NCI-H774 (cell line): ENCODE measurements at places on chromosomes 1 and 21.

DNA sequence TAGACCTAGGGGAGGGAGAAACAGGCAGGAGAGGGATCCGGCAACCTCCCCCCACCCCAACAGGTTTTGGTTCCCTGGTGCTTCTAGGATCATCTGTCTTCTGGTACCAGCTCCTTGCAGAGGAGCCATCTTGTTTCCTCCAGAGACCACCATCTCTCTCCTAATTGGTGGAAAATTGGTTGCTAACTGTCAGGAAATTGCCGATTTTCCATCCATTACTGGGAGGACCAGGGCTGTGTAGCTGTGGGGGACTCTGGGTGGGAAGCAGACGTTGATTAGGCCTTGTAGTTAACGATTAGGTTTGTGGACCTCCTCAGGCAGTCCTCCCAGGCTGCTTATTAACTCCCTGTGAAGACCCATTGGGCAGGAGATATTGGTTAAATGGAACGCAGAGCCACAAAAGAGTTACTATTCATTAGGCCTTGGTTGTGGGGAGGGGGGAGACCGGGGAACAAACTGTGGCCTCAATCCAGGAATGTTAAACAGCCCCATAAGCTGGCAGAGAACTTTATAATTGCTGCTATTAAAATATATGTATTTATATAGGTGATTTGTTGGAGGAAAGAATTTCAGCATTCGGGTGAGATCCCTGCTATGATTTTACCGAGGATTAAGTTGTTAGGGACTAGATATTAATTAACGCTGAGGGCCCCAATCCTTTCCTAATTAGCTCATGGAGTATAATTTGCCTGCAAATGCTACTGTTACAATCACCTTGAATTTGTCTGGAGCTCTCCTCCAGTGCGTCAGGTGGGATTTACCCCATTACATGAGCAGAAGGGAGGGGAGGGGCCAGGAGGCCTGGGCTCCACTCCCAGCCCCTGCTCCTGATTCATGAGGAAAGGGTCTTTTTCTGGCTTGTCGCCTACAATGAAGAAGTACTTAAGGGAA is 61.2 kb upstream of the TRABD2B start:
- DNase-seq: no peak

- no peak for DNase-seq
Measured at GRCh38 chr1:94092210-94092613, 28.7 kb downstream of the ABCA4 start.

GRCh38 chr1:110488161-110488560 is 30.8 kb downstream of the KCNA10 start:
- no peak for DNase-seq

DNA sequence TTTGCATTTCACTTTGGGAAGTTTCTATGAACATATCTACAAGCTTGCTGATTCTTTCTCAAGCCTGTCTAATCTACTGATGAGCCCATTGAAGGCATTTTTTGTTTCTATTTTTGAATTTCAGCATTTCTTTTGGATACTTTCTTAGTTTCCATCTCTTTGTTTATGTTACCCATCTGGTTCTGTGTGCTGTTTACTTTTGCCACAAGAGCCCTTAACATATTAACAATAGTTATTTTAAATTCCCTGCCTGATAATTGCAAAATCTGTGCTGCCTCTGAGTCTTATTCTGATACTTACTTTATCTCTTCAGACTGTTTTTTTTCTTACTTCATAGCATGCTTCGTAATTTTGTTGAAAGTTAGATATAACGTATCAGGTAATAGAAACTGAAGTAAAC is 75.8 kb upstream of the ZRANB2 start:
- DNase-seq: no peak

GRCh38 chr21:25501996-25502665 is 105.2 kb downstream of the MRPL39 start:
- no peak for DNase-seq

DNA sequence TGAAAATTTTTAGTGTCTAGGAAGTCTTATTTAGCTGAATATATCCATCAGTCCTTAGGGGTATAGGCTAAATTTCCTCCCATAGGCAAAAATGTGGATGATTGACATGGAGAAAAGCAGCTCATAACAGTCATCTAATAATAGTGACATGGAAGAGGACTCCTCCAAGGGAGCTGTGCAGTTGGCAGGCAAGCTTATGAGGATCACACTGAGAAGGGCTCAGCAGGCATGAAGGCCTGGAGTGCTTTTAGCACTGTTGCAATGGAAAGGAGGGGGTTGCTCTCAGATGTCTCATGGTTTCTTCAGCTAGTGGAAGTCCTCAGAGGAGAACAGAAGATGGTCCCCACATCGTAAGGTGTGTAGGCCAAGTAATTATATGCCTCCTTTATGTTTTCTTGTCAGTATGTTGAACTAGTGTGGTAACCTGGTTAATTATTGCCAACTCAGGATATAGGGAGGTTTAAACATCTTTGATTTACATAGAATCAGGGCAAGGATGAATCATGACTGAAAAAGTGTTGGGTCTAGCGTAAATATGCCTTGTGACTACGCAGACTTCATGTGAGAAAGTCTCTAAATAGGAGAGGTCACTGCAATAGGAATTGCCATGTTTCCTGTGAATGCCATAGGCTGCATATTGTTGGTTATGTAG is 18.9 kb downstream of the VN1R5 start:
- DNase-seq: no peak

DNA sequence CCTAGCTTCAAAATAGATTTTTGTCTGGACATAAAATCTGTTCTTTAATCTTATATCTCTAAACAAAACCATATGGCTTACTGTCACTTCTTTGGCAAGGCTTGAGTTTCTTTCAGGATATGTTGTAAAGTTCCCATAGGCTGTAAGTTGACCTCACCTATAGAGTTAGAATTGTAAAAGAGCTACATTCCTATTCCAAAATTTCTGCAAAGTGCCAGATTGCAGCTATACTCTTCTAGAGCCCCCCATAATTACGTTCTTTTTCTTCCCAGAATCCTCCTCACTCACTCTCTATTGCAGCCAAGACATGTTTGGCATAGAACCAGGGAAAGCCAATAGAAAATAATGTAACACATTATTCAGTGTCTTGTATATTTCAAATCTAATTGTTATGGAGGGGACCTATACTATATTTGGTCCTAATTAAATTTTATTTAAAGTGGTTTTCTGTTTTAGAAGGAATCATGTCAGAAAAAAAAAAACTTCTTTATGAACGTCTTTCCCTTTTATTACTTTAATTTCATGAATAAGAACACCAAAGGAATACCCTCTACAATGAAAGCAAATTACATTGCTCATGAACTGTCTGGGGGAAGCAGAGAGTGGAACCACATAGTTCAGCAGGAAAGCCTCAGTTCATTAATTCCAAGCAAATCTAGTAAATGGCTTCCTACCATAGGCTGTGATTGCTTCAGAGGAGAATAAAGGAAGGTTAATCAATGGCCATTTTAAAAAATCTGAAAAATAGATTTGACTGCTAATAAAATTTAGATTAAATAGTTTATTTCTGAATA is 22.3 kb downstream of the CTTNBP2NL start:
- no peak for DNase-seq

DNA sequence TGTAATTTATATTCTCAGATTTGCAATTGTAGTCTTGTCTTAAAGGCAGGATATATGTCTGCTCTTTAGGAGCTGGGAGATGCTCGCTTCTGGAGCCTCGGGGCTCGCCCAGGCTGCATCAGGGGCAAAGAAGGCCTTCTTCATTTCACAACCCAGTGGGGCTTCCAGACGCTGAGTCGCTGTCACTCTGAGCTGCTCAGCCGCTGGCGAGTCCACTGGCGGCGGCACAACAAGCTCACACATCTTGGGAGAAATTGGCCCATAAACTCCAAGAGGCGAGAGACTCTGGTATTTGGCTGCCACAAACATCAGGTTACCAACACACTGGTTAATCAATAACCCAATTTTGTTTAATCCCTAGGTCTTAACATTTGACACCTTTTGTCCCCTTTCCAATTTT is 216.6 kb downstream of the ATG4C start:
- DNase-seq: no peak

GRCh38 chr1:230772457-230773395 is 25.5 kb downstream of the CAPN9 start:
- no peak for DNase-seq

DNA sequence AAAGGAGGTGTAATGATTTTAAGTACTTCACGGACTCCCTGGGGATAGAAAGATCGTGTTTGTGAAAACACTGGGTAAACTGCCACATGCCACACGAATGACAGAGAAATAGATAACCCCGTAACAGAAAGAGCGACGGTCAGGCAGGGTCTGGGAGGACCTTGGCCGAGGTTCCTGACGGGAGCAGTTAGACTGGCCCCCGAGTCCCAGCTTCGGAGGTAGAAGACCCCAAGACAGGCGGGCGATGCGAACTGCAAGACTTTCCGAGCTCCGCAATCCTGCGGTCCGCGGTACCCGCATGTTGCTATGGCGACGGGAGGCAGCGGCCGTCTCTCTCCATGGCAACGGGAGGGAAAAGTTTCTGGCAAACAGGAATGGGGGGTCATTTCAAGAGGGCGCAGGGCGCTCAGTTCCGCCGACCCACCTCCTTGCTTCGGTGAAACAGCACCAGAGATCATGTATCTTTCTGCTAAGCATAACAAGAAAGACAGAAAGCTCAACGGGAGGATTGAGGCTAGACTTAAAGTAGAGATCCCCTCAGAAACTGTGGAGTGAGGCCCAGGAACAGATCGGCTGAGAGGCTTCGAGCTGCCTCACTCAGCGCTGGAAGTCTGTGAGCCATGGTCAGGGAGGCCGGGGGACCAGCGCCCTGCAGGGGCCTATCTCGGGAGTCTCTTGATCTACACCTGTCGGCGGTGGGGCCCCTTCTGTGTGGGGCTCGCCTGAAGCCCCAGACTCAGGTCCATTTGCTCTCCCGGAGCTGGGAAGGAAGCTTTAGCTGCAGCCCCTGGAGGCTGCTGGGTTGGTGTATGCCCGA is 685 bp upstream of the SYT6 start:
- DNase-seq: no peak

- no peak for DNase-seq
Measured at GRCh38 chr1:14780271-14780670, 181.8 kb downstream of the KAZN start.

GRCh38 chr1:10353693-10354092 is 45.2 kb upstream of the PGD start:
- DNase-seq: no peak

- no peak for DNase-seq
Measured at GRCh38 chr1:101959456-101959855, 37.3 kb downstream of the OLFM3 start.

- no peak for DNase-seq
Measured at GRCh38 chr1:219088778-219089557, 84.7 kb upstream of the LYPLAL1 start.

DNA sequence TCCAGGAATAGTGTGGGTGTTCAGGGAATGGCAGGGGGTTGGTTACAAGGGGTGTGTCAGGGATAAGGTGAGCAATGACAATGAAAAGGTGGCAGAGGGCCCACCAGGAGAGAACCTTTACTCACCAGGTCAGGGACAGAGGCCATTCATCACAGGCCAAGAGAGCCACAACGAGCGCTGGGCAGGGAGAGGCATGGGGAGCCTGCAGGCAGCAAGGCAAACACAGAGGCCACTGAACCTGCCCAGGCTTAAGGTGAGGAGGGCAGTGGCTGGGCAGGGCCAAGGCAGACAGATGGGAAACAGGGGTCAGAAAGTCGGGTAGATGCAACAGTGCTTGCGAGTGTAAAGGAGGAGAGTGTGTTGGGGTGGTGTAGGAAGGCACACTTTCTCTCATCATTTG is 28.3 kb upstream of the MYBPHL start:
- no peak for DNase-seq

DNA sequence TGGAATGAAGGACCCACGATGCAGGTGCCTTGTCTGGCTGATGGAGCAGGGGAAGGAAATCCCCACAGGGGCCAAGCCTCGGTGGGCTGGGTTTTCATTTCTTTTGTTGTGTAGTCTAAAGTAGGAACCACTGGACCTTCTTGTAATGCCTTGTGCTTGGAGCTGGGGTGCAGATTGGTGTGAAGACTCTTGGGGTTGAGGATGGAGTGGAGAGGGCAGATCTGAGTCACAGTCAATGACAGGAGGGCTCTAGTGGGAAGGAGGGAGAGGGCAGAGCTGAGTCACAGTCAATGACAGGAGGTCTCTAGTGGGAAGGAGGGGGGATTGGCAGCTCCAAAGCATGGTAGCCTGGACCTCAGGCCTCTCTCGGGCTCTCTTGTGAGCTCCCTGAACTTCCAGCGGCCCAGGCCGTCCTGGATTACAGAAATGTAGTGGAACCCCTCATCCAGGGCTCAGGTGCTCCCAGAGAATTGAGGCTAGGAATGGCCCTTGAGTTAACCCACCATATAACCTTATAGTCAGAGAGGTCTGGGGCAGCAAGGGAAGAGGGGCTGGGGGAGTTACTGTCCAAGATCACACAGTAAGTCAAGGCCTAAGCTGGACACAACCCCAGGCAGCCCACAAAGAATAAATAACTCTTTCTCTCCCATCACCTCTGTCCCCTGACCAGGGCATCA is 313.8 kb downstream of the MATN1 start:
- no peak for DNase-seq

DNA sequence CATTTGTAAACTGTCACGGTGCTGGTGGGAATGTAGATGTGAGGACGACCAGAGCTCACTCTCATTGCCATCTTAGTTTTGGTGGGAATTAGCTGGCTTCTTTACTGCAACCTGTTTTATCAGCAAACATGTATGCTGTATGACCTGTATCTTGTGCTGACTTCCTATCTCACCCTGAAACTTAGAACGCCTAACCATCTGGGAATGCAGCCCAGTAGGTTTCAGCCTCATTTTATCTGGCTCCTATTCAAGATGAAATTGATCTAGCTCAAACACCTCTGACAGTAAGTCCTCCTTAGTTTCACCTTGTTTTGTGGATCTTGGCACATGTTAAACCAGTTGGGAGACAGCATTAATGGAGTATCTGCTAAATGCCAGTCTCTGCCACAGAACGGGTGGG is 174.6 kb downstream of the HLX start:
- DNase-seq: no peak

- no peak for DNase-seq
Measured at GRCh38 chr1:186626356-186626932, 53.8 kb downstream of the PTGS2 start.
